ENCODE measurements at places on chromosomes 13 and 19.

- no peak for DNase-seq
Measured at GRCh38 chr13:97223037-97223710, 1.0 kb downstream of the MBNL2 start.

- DNase-seq, result no peak
Measured at GRCh38 chr19:12840091-12841079, 2.1 kb downstream of the MAST1 start.

DNA sequence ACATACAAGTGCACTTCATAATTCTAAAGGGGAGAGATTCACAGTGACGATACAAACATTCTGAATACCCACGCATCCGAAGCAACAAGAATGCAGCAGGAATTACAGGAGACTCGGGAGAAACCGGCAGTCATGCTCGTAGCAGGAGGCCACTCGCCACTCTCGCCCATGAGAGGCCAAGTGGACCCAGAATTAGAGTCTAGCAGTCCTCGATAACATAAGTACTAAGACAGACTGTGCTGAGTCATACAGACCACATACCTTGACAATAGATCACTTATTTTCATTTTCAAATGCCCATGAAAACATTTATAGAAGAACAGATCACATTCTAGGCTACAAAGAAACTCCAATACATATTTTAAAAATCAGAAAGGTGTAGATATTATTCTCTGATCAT is 299.1 kb upstream of the TSHZ3 start:
- DNase-seq, result no peak

- DNase-seq, result no peak
Measured at GRCh38 chr19:44539236-44539826, 9.9 kb upstream of the CEACAM20 start.

- DNase-seq, result no peak
Measured at GRCh38 chr13:101730420-101731000, 278.0 kb downstream of the ITGBL1 start.

DNA sequence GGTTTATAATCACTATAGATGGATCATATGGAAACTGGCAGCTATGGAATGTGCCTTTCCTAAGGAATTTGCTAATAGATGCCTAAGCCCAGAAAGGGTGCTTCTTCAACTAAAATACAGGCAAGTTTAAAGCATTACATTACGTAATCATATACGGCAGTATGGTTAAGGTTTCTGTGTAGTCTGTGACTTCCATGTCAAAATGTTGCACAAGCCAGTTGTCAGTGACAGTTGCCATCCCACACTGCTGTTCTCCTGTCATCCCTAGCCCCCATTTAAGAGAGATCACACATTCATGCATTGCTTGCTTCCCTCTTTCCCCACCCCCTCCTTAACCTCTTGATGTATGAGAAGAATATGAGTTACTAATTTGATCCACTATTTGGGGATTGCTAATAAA is 47.3 kb downstream of the BRCA2 start:
- DNase-seq, result no peak

GRCh38 chr13:111153279-111153976 is 38.3 kb downstream of the ARHGEF7 start:
- peak; percentile 93 for DNase-seq

DNA sequence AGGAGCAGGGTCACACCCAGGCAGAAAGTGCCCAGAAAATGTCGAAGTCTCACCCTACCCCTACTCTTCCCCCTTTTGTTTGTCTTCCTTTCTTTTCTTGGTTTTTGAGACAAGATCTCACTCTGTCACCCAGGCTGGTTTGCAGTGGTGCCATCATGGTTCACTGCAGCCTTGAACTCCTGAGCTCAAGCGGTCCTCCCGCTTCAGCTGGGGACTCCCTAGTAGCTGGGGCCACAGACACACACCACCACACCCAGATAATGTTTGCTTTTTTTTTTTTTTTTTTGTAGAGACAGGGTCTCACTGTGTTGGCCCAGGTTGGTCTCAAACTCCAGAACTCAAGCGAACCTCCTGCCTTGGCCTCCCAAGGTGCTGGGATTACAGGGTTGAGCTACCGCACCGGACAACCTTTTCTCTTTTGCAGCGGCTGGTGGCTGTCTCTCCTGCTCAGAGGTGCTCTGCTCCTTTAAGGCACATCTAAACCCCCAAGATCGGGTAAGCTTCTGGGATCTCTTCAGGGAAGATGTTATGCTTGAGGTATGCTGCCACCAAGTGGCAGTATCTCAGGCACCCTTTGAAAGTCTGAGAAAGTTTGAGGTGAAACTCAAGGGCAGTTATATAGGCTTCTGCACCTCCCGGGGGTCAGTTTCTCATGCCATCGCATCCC is 22.4 kb upstream of the EBI3 start:
- DNase-seq, result no peak

Measured in right lobe of liver (tissue), 6 donors.